Activated CD4-positive, alpha-beta memory T cell treated with anti-CD3 and anti-CD28 coated beads for 36 hours (primary cell): ENCODE measurements at places on chromosomes 6 and 20. TPM values are rescaled to one million over a fixed set of nuclear protein-coding genes. Genes with fewer than 3 reads are reported as not detected.

The ADGRF5 gene
- total RNA-seq = not detected

DNA sequence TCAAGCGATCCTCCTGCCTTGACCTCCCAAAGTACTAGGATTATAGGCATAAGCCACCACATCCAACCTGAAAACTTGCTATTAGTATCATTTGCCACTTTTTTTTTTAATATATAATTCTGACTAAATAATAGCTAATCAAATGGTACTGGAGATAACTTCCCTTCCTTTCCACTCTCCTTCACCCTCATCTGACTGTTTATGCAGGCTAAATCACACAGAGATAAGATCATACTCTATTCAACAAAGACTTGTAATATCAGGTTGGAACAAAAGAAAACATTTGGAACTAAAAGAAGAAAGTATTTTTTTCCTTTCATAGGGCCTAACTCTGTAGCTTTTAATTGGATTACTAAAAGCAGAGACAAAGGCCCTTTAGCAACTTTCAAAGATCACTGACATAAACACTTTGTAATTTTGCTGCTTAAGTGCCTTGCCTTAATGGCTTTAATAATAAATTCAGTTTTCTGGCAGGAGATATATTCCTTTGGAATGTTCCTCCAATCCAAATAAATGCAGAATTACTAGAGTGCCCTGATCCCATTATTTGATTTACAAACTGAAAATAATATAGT, 198.7 kb upstream of the ASCC3 start:
- no peaks in the 10 kb centered on the region for H3K4me1 ChIP-seq
- no peak overlapping the region for H3K27ac ChIP-seq
- H3K36me3 ChIP-seq = no peaks in the 10 kb centered on the region
- no peak overlapping the region for H3K4me3 ChIP-seq

GRCh38 chr6:162315291-162315690, 412.3 kb downstream of the PRKN start:
- no peak for DNase-seq
- no peaks in the 10 kb centered on the region for H3K4me1 ChIP-seq
- no peak overlapping the region for H3K27ac ChIP-seq
- H3K27me3 ChIP-seq = no peaks in the 10 kb centered on the region

DNA sequence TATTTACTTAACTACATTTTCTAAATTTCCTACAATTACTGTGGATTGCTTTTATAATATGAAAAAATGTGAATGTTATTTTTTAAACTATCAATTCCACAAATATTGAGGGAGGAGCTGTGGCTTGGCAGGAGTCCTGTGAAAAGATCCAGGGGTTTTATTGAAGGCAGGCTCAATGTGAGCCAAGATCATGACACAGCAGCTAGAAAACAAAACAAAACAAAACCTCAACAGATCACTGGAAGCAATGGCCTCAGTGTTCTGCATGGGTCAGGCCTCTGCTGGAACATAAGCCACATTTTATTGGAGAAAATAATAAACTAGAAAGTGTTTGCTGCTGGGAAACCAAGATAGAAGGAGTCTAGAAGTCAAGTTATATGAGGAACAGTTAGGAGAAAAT, 19.4 kb upstream of the RCAN2 start:
- no peak overlapping the region for H3K27ac ChIP-seq
- no peaks in the 10 kb centered on the region for H3K4me1 ChIP-seq
- H3K4me3 ChIP-seq = no peak overlapping the region
- no peaks in the 10 kb centered on the region for H3K36me3 ChIP-seq
- no peak for DNase-seq
- H3K27me3 ChIP-seq = no peaks in the 10 kb centered on the region

DNA sequence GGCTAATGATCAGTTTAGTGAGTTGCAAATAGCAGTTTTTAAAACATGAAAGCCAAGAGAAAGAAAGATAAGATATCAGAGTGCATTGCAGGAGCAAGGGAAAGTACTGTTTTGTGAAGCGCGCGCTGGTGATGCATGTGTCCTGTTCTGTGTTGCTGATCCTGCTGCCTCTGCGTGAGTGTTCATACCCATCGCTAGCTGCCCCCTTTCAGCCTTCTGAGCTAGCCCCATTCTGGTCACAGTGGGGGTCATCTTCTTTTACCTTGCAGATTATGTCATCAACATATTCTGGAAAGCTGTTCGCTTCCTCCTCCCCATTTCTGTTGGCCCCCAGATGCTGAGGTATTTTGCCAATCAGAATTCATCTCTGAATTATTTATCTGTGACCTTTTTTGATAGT, 1.9 kb downstream of the MRAP2 start:
- no peak for DNase-seq
- peaks cover 52% of the 10 kb centered on the region for H3K27me3 ChIP-seq
- H3K4me3 ChIP-seq = no peak overlapping the region

- DNase-seq = no peak
- no peak overlapping the region for H3K4me3 ChIP-seq
- peaks cover 8% of the 10 kb centered on the region for H3K27me3 ChIP-seq
- no peak overlapping the region for H3K27ac ChIP-seq
- H3K4me1 ChIP-seq = peaks cover 4% of the 10 kb centered on the region
- H3K36me3 ChIP-seq = no peaks in the 10 kb centered on the region
Measured at GRCh38 chr20:33234050-33234449, 1.7 kb upstream of the BPIFA1 start.

- H3K36me3 ChIP-seq = no peaks in the 10 kb centered on the region
- no peak overlapping the region for H3K4me3 ChIP-seq
- DNase-seq = no peak
- no peak overlapping the region for H3K27ac ChIP-seq
- H3K4me1 ChIP-seq = no peaks in the 10 kb centered on the region
Measured at GRCh38 chr6:21946298-21946783, 350.5 kb downstream of the PRL start.

The B4GALT5 gene
- total RNA-seq = 21.4 TPM

The SOX18 gene
- not detected for total RNA-seq

DNA sequence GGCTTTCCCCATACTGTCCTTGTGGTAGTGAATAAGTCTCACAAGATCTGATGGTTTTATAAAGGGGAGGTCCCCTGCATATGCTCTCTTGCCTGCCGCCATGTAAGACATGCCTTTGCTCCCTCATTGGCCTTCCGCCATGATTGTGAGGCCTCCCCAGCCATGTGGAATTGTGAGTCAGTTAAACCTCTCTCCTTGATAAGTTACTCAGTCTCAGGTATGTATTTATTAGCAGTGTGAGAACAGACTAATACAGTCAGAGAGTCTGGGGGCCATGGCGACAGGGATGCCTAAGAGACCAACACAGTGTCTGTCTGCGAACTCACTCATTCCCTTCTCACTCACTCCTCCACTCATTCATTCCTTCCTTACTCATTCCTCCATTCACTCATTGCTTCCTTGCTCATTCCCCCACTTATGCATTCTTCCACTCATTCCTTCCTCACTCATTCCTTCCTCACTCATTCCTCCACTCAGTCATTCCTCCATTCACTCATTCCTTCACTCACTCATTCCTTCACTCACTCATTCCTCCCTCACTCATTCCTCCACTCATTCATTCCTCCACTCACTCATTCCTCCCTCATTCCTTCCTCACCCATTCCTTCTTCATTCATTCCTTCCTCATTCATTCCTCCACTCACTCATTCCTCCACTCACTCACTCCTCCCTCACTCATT, 137.5 kb upstream of the AGPAT4 start:
- DNase-seq = peak; percentile 14
- no peaks in the 10 kb centered on the region for H3K4me1 ChIP-seq
- no peak overlapping the region for H3K27ac ChIP-seq
- no peak overlapping the region for H3K4me3 ChIP-seq

The MUC22 gene
- not detected for total RNA-seq

DNA sequence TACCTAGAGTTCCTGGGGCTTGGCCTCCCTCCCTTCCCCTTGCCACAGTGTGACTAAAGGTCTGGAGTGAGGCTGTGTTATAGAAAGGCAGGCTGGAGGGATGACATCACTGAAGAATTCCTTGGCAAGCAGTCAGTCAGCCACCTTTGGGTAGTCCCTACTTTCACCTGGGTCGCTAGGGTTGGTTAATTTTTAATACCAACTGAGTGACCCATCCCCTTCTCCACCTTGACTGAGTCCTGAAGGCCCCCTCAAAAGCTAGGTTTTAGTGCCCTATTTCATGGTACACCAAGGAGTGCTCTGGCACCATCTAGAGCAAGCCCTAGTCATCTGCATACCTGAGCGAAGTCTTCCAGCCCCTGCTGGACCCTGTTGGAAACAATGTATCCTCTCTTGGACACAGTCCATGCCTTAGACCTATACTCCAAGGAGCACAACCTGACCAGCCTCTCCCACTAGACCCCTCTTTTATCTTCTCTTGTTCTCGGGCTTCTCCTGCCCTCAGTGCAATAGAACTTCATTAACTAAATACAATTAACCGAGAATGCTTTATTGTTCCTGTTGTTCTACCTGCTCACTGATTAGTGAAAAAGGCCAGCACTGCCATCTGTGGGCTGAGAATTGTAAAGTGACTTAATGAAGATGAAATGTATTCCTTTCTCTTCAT, 44.6 kb downstream of the RIN2 start:
- H3K27me3 ChIP-seq = no peaks in the 10 kb centered on the region
- DNase-seq = no peak
- no peaks in the 10 kb centered on the region for H3K36me3 ChIP-seq
- no peaks in the 10 kb centered on the region for H3K4me1 ChIP-seq
- no peak overlapping the region for H3K27ac ChIP-seq
